T47D (cell line): ENCODE measurements at places on chromosomes 1 and 21.

DNA sequence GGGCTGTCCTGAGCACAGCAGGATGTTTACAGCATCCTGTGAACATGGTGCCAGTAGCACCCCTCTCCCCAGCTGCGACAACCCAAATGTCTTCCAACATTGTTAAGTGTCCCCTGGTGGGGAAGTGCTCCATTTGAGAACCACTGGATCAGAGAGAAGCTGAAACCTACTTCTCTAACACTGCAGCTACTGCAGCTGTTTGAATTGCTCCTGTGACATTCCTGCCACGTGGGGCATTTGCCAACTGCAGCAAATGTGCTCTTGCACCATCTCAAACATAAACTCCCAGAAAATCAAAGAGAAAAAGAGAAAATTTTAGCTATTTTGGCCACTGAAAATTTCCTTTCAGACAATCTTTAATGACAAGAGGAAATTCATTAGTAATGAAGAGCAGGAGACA is 11.0 kb downstream of the SLC2A5 start:
- peak; percentile 35 for DNase-seq

- no peak for DNase-seq
Observed at GRCh38 chr21:18089786-18090185, 154.8 kb upstream of the CHODL start.

DNA sequence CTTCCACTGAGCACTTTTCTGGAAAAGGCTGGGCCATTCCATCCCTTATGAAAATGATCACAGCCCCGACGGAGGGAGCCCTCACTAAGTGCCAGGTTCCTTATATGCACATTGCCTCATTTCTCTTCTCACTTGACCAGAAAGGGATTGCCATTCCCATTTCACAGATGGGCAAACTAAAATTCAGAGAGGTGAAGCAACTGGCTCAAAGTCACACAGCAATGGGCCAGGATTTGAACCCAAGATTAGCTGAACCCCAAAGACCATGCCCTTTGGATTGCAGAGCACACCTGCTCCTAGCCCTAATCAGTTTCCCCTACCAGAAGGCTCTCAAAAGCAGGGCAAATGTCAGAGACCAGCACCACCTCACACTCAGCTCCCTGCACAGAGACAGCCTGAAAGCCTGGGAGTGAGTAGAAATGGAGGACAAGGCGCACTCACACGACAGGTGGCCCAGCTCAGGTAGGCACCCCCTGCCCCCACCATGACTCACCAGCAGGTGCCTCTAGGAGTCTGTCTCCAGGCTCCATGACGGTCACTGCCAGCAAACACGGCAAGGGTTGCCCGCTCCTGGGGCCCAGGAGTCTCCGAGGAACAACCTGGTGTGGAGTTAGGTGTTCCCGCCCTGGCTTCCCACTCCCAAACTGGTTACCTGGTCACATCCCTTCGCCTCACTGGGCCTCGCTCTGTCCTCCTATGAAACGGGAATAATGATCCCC is 21.7 kb downstream of the SDC3 start:
- no peak for DNase-seq

DNA sequence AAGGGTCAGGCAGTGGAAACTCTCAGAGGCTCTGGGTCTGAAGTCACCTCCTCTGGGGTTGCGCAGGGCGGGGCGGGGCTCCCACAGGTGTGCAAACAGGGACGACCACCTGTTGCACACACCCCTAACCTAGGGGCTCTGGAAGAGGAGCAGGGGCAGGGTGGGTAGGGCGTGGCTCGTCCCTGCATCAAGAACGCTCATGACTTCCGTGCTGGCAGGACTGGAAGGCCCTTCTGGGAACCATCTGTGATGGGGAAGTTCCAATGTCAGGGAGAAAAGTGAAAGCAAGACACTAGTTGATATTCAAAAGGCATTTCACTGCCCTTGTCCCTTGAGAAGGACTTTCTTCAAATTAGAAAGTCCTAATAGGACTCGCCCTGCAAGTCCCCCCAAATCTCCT is 22.1 kb upstream of the CLSTN1 start:
- DNase-seq = no peak

GRCh38 chr1:81225789-81226602 is 574.7 kb upstream of the ADGRL2 start:
- DNase-seq = no peak

DNA sequence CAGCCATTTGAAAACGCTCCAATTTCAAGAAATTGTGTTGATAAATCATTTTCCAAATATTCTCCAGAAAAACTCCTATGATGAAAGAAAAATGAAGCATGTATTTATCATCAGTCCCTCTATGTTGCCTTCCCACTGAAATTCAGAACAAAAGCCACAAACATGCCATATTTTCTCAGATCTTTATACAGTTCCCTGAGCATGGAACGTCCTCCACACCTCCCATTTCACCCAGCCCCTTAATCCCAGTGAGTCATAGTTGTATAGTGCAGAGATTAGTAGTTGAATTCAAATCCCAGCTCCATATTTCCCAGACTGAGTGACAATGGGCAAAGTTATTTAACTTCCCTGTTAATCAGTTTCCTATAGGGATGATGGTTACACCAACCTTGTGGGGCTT is 20.6 kb upstream of the NPL start:
- DNase-seq = no peak

DNA sequence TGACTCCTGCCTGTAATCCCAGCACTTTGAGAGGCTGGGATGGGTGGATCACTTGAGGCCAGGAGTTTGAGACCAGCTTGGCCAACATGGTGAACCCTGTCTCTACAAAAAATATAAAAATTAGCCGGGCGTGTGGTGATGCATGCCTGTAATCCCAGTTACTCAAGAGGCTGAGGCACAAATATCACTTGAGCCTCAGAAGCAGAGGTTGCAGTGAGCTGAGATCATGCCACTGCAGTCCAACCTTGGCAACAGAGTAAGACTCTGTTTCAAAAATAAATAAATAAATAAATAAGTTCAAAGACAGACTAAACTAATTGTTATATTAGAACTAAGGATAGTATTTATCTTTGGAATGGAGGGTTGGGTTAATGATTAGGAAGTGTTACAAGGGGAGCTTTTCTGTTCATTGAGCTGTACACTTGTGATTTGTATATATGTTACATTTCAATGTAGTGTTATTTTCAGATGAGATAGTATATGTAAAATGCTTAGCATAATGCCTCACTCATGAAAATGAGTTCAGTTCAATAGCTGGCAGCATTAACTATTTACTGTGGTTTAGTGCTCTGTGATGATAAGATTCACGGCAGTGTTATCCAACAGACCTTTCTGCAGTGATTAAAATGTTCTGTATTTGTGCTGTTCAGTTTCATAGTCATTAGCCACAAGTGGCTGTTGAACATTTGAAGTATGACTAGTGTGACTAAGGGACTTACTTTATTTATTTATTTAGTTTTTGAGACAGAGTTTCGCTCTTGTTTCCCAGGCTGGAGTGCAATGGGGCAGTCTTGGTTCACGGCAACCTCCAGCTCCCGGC is 47.7 kb downstream of the OSBPL9 start:
- DNase-seq = no peak

- no peak for DNase-seq
Observed at GRCh38 chr1:214318356-214318755, 37.4 kb downstream of the SMYD2 start.

GRCh38 chr1:151801310-151801820 is 3.9 kb downstream of the LINGO4 start:
- no peak for DNase-seq

DNA sequence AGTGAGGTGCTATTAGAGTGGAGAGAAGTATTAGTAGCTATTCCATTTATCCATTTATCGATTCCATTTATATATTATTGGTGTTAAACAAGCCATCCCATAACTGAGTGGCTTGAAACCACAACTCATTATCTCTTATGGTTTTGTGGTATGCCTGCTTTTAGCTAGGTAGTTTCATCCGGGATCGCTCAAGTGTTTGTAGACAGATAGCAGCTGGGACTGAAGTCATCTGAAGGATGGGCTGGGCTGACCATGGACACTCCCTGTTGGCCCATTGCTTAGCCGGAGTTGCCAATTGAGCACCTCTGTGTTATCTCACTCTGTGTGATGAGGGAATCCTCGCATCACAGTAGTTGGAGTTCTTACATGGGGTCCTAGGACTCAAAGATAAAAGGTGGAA is 622.5 kb downstream of the PLA2G4A start:
- no peak for DNase-seq

- DNase-seq = peak; percentile 7
Observed at GRCh38 chr21:36966821-36967768, 626 bp upstream of the HLCS start.

DNA sequence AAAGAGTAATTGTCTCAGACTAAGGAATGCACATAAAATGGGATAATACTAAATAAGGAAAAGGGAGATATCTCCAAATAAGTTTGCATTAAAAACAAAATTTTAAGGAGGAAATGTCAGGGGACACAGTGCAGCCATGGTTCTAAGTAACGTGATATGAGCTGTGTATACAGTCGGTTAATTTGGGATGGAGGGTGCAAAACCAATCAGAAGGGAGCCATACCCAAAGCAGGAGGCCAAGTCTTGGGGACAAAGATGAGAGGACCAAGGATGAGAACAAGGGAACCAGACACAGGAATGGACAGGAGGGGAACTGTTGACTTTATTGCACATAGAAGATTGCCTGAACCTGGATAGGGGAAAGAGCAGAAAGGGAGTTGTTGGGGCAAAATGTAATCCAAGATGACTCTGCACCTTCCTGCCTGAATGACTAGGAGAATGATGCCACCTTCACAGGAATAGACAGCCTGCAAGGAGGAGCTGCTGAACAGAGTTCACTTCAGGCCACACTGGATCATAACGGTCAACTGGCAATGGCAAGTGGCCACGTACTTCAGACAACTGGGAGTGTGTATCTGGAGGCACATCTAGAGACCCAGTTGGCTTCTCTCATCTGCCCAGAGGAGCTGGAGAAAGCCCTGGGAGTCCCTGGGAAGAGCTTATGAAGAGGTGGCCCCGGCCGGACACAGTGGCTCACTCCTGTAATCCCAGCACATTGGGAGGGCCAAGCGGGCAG is 22.0 kb upstream of the BOLA1 start:
- DNase-seq = no peak

GRCh38 chr1:16334655-16335340 is 17.5 kb downstream of the FBXO42 start:
- no peak for DNase-seq

DNA sequence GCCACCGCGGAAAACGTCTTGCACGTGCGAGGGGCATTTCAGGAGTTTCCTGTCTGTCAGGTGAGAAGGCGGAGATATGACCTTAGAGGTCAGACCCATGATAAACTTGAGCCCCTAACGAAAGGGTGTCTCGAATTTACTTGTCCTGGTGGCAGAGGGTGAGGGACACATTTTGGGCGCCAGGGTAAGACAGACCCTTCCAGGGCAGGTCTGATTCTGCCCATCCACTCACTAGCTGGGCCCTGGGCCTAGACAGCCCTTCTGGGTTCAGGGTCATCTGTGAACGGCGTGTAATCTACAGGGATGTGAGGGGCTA is 395 bp upstream of the CSRP1 start:
- DNase-seq = no peak

- DNase-seq = no peak
Observed at GRCh38 chr1:18166929-18167328, 59.3 kb downstream of the IGSF21 start.

GRCh38 chr1:78143673-78144072 is 97.9 kb downstream of the GIPC2 start:
- DNase-seq = no peak

DNA sequence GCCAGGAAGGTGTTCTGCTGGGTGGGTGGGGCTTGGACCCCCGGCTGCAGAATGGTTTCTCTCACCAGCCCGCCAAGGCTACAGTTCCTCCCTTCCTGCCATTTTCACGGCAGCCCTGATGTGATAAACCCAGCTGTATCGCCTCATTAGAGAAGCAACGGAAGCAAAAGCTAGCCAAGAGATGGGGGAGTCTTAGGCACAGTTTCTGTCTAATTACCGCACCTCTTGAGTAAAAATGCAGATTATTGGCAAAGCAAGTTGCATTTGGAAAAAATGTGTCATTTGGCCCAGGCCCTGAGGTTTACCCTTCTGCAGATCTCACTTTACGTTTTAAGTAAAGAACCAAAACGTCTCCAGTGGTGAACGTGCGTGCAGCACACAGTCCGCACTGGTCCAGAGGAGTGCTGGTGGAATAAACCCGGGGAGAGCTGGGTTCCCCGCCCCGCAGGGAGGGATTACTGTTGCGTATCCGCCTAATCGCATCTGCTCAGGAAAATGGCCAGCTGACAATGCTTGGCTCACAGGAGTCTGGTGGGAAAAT is 109.9 kb downstream of the GALNT2 start:
- no peak for DNase-seq

DNA sequence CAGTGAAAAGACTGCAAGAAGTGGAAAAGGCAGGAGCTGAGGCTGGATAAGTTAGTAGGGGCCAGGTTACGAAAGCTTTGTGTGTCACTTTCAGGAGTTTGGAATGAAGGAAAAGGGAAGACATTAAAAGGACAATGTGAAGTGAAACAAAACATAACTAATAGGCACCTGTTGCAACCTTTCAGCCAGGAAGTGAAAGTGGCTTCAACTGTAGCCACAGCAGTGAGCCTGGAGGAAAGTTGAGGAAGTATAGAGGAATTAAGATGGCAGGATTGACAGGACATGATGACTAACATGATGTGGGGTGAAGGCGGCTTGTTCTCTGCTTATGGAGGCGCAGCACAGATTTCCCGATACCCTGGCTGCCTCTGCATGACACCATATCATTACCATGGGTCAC is 68.9 kb downstream of the C4BPA start:
- DNase-seq = no peak

GRCh38 chr1:117556341-117556740 is 49.5 kb upstream of the TENT5C start:
- no peak for DNase-seq

GRCh38 chr1:102630041-102630440 is 478.3 kb downstream of the COL11A1 start:
- DNase-seq = no peak

DNA sequence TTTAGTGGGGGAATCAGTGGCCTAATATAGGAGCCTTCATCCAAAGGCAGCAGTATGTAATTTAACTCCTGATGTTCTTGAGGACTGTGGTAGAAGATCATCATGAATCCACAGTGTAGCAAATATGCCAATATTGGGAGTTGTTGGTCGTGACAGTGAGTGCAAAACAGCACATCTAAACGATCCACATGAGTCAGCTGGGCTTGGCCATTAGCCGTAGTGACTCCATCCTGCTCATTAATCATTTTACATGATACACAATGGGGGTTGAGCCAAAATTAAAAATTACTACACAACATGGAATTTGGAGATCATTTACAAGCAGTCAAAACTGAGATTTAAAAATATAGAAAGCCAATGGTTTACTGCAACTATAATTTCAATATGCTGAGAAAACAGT is 653.9 kb upstream of the CAMK1G start:
- no peak for DNase-seq

- peak; percentile 89 for DNase-seq
Observed at GRCh38 chr21:42524341-42525028, 10.8 kb downstream of the SLC37A1 start.

GRCh38 chr1:41975850-41976569 is 57.3 kb upstream of the HIVEP3 start:
- no peak for DNase-seq

- peak; percentile 96 for DNase-seq
Observed at GRCh38 chr1:203504400-203505250, 10.7 kb downstream of the OPTC start.

DNA sequence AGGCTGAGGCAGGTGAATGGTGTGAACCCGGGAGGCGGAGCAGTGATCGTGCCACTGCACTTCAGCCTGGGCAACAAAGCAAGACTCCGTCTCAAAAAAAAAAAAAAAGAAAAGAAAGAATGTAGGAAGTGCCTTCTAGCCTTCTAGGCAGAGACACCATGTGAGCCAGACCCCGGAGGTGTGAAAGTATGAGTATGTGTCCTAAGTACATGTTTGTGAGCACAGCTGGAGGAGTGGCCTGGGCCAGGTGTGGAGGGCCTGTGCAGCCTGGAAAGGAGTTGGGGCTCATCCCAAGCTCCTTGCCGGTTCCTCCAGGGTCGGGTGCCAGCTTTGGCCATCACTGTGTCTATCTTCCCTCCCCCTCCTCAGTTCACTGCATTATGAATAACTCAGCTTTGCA is 13.0 kb downstream of the SOX13 start:
- DNase-seq = no peak
